ENCODE measurements at places on chromosomes 2 and 18.

DNA sequence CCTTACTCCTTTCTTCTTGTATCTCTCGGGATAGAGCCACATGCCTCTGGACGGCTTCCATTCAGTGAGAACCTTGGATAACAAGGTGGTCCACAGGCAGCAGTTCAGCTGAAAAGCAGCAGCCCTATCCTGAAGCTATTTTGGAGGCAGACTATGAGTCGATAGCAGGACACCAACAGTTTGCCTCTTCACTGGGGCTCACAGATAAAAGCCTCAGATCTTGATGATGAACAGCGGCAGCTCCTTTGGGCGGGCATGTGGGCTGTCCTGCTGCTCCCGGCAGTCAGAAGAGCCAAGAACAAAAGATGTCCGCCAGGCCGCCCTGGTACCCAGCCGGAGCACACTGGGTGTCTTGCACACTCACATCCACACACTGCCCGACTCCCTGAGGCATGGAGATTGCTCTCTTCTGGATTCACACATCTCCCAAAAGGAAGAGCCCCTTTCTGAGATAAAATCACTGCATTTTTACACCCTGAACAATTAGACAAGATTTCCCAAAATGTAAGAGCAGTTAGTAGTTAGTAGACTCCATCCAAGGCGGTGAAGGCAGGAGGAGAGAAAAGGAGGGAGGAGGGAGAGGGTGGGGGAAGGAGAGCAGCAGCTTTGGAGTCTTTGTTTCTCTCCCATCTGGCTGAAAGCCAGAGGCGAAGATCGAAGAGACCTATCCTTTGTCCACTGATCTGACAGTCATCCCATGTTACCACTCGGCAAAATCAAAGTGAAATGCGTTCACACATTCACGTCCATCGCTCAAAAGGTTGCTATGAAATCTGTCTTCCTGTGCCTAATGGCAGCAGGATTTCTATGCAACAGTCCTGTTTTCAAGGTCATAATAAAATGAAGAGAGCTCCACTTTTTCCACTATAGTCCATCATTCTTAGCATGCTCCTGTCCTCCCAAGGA lies 90.1 kb upstream of the KLF7 start:
- DNase-seq = no peak

DNA sequence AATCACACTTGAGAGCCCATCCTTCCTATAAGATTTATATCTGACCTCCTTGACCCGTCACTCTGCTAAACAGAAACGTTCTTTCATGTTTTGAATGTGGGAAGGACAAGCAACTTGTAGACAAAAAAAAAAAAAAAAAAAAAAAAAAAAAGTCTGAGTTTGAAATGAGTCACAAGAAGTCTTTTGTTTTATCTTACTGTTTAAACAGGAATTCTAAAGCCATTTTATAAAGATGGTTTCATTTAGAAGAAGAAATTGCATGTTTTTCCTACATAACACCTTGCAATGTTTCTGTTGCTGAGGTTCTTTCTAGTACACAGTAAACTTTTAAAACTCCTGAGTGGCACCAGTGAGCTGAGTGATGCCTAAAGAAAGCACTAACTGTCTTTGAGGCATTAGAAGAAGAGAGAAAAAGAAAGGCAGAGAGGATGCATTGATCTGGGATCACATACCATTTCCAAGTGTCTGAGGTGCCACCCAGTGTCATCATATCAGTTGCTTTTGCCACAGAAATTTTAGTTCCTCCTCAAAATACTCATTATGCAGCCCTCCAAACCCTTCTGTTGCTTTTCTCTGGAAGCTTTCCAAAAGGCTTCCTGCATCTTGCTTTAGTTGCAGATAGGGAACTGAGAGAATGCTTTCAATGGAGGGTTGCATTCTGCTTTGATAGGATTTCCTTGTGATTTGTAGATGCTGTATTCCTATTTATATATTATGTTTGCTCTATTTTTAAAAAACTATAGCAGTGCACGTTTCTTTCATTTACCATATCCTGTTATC lies 69.1 kb downstream of the ACVR2A start:
- no peak for DNase-seq

DNA sequence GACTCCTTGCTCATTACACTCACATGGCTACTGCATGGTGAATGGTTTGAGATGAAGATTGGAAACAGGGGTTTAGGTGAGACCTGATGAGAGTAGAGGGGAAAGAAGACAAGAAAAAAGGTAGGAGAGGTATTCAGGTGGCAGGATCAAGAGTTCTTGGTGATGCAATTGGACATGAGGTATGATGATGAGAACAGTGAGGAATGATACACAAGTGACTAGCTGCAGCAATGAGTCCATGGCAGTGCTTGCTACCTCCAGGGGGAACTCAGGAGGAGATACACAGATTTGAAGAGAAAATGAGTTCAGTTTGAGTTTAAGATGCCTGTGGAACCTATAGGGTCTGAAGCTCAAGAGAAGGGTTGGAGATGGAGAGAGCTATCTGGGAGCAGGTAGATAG lies 62.1 kb upstream of the NFE2L2 start:
- no peak for DNase-seq

DNA sequence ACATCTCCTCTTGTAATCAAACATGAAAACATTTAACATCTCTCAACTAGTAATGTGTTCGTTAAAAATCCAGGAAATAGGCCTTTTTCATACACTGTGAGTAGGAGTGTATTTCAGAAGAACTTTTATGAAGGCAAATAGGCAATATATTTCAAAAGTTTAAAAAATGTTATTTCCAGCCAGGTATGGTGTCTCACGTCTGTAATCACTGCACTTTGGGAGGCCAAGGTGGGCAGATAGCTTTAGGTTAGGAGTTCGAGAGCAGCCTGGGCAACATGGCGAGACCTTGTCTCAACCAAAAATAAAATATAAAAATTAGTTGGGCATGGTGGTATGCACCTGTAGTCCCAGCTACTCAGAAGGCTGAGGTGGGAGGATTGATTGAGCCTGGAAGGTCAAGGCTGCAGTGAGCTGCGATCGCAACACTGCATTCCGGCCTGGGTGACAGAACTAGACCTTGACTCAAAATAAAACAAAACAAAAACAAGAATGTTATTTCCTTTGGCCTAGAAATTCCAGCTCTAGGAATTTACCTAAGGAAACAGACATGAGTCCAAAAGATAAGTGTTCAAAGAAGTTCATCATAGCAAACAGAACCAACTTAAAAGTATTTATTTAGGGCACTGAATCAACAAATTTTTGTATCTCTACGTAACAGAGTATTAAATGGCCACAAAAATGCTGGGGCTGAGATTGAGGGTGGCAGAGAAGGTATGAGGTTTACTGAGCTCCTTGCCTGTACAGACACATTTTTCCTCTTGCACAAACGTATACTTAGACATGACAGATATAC lies 14.9 kb downstream of the RBKS start:
- no peak for DNase-seq

- DNase-seq = no peak
These were observed 93.2 kb upstream of the XPO1 start for GRCh38 chr2:61631321-61631720.

GRCh38 chr2:17540093-17540812 lies at the start of gene VSNL1:
Gene VSNL1 (plus strand): TSS chr2:17540696. CDS start chr2:17592075, 51,379 bp downstream.
- DNase-seq = no peak

DNA sequence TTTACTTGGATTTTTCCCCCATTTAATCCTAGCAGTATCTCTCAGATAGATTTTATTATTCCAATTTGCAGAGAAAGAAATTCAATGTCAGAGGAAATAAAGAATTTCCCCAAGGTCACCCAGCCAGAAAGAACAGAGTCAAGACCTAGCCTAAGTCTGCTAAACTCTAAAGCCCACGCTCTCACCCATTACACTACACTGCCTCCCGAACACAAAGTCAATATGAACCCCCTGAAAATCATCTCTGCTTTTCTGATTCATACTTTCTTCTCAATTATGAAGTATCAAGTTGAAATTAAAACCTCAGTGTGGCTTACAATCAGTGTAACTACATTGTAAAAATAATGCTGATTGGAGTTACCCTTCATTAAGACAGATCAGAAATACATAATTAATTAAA lies 89.6 kb downstream of the METTL8 start:
- no peak for DNase-seq

- DNase-seq = peak; percentile 15
These were observed 49.9 kb upstream of the DAPL1 start for GRCh38 chr2:158745067-158745865.

DNA sequence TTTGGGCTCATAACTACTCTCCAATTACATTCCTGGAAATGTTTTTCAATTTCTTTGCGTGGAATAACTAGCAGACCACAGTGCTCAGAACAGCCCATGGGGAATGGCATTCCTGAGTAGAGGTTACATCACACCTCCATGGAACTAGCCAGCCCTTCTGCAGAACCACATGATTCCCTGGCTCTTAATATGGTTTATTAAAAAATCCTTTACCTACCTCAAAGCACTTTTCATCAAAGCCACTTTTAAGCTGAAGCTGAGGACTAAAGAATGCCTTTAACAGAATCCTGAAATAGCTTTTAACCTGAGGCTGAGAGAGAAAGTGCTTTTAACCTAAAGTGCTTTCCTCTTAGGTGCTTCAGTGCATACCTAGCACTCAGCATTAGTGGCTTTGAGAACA lies 376.3 kb downstream of the ARHGAP15 start:
- no peak for DNase-seq

DNA sequence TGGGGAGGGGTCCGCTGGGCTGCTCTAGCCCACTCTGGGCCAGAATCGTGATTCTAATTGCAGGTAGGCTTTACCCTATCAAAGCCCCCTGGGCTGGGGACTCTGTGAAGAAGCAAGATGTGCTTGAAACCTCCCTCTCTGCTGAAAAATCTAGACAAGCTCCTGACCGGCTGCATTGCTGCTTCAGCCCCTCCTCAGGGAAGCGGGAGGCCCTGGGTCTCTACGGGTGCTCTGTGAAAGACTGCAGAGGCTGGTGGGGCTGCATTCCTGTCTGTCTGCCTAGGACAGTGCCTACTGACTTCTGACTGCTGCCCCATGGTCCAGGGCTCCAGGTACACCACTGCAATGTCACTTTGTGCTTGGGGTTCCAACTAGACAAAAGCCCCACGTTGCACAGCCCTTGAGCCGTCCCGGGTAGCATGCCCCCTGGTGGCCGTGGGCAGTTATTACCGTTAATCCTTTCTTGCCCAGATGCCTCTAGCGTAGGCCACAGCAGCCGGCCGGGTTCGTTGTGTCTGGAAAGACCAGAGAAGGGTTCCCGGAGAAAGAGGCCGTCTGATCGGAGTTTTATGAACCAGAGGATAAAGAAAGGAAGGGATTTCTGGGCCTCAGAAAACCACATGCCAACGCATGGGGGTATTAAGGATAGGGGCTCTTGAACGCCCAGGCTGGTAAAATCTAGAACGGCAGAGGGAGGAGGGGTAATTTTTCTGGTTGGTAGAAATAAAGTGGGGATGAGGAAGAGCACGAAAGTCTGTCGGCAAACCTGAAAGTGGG lies 15.9 kb upstream of the C1QL2 start:
- peak; percentile 38 for DNase-seq

- no peak for DNase-seq
These were observed 13.0 kb downstream of the RND3 start for GRCh38 chr2:150474326-150475074.

- DNase-seq = peak; percentile 40
These were observed 31.6 kb upstream of the PPP1R1C start for GRCh38 chr2:181953881-181954537.

GRCh38 chr2:101337877-101338276 lies 29.4 kb upstream of the RNF149 start:
- no peak for DNase-seq

DNA sequence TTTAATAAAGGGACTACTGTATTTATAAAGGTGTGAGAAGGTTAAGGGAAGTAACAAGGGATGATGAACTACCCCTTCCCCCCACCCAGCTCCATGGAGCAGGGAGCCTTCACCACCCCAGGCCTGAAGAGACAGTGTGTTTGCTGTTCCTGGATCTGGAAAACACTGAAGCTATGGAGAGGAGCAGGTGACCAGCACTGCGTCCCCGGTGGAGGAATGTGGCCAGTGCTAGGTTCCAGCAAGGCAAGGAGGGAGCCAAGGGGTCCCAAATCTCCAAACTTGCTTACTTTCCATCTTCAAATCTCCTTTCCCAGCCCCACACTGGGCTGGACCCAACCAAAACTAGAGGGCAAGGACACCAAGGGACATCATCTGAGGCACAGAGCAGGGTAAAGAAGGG lies 128.7 kb upstream of the CD302 start:
- no peak for DNase-seq

DNA sequence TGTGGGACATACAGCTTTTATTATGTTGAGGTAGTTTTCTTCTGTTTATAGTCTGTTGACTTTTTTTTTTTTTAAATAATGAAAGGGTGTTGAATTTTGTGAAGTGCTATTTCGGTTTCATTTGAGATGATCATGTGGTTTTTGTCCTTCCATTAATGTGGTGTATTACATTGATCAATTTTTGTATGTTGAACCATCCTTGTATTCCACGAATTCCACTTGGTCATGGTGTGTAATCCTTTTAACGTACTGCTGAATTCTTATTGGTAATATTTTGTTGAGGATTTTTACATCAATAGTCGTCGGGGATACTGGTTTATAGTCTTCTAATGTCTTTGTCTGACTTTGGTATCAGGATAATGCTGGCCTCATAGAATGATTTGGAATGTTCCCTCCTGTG lies 18.8 kb downstream of the ALMS1 start:
- DNase-seq = no peak

DNA sequence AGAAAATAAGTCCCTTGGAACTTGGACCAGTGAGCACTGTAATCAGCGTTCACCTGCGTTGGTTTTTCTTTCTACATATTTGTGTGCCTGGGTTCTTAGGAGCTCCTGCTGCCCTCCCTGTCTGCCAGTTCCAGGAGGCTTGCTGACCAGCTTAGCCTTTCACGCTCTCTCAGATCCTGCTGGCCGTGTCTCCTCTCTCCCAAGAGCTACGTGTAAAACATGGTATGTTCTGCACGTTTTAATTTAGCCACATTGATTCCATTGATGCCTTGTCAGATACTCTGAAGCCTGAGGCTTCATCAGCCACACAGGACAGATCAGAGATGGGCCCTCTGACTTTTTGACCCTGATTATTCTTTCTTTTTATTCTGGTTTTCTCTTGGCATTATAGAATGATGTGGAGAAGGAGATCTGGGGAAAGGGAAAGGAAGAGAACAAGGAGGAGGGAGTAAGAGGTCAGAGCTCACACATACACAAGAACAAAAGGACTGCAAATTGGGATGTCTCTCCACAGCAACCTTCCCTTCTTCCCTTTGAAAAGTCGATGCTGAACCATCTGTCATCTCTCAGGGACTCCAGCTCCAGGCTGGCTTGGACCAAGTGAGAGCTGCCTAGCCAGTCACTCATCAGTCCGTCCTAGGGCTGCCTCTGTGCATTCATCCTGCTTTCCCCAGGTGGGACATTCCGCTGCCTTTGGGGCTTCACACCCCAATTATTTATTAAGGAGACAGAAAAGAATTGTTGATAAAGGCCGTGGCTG lies 152.8 kb downstream of the PIK3C3 start:
- no peak for DNase-seq

GRCh38 chr2:3960106-3960505 lies 256.7 kb downstream of the DCDC2C start:
- no peak for DNase-seq

DNA sequence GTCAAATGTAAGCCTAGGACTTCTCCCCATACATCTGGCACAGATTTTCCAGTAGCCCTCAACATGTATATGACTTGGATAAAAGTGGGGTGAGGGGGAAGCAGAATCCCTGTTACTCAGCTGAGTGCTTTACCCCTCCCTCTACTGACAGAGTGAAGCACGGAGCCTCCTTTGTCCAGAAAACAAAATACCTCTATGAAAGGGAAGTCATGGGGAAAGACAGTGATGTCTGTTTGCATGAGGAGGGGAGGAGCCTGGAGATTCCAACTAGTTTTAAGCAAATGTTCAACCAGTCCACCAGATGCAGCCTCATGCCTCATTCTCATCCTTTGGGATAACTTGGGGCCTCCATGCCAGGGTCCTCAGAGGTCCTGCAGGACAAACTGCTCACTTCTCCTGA lies 203.9 kb downstream of the SMAD2 start:
- DNase-seq = no peak
